Camera-type eye (tissue), 1 donor: ENCODE measurements at places on chromosomes 2 and 18. TPM values are rescaled to one million over a fixed set of nuclear protein-coding genes. Genes with fewer than 3 reads are reported as not detected.

Gene CD207
- 5.3 TPM for total RNA-seq

Gene CTDP1
- 20.4 TPM for total RNA-seq

Gene UGT1A10
- not detected for total RNA-seq

Gene ACTG2
- total RNA-seq, result 53.9 TPM

Gene SERPINB4
- not detected for total RNA-seq

Gene PRKAG3
- total RNA-seq, result 1.5 TPM

Gene IL37
- total RNA-seq, result not detected

Gene ANO7
- total RNA-seq, result 1.4 TPM
